Immature natural killer cell (primary cell): ENCODE measurements at places on chromosomes 11 and 22.

DNA sequence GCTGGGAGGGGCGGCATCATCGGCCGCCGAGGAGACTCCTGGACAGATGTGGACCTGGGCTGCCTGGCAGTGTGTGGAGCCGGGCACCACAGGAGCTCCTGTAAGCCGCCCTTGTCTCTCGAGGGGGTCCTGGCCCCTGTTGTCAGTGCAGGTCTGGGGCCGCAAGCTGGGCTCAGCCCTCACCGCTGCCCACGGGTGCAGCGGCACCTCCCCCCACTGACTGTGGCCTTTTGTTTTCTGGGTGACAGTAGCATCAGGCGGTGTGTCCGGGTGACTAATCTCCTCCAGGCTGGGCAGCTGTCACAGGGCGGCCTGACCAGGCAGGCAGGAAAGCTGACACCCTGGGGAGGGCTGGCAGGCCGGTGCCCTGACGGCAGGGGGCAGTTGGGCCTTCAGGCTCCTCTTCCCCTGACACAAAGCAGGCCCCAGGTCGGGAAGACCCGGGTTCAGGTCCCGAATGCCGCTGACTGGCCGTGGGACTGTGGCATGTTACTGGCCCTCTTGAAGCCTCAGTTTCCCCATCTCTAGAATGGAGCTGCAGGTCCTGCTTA lies 16.3 kb downstream of the DGKZ start:
- DNase-seq = no peak

- no peak for DNase-seq
Measured at GRCh38 chr11:110089617-110090282, 3.4 kb upstream of the ZC3H12C start.

- DNase-seq = no peak
Measured at GRCh38 chr11:118841469-118842242, 42.0 kb upstream of the CXCR5 start.

GRCh38 chr11:105432241-105432995 lies 177.5 kb upstream of the GRIA4 start:
- DNase-seq = no peak

DNA sequence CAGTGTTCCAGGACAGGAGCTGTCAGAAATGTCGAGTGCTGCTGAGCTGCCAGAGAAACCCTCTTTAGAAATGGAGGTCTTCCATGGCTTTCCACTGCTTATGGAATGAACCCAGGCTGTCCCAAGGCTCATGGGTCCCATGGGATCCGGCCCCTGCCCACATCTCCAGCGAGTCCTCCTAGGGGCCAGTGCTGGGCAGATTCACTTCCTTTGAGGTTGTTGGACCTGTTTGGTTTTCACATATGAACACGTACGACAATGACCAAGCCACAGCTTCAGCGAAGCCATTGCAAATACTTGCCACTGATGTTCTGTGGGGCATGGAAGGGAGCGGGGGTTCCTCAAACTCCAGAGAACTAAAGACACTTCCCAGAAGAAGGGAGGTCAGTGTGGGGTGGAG lies 483.3 kb downstream of the TBC1D22A start:
- no peak for DNase-seq

- DNase-seq = no peak
Measured at GRCh38 chr11:9962722-9963121, 298.8 kb downstream of the SWAP70 start.

DNA sequence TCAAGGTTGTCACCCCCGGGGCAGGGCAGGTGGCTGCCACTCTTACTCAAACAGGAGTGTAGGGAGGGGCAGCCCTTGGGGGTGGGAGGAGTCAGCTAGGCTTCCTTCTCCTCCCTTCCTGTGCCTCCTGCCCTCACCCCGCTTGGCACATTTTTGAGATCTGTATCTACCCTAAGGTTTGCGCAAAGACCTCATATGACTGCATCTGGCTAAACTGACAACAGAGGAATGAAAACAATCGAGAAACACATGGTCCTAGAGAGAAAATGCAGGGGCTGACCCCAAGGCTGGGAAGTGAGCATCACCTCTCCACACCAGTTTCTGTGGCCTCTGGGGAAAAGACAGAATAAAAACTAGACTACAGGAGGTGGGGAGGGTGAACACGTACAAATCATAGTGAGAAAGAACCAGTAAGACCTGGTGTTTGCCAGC lies 28.1 kb downstream of the IGSF9B start:
- DNase-seq = no peak
